ENCODE measurements at places on chromosomes 1 and 21. TPM values are rescaled to one million over a fixed set of nuclear protein-coding genes. Genes with fewer than 3 reads are reported as not detected.

- DNase-seq: no peak
- no peak overlapping the region for H3K4me3 ChIP-seq
- no peaks in the 10 kb centered on the region for H3K27me3 ChIP-seq
- H3K4me1 ChIP-seq: no peaks in the 10 kb centered on the region
Measured at GRCh38 chr1:29050166-29050565, 73.5 kb downstream of the TMEM200B start.

Gene PKN2
- total RNA-seq: 38.1 TPM

- H3K36me3 ChIP-seq: no peaks in the 10 kb centered on the region
- H3K27ac ChIP-seq: no peak overlapping the region
- H3K4me1 ChIP-seq: peaks cover 3% of the 10 kb centered on the region
- H3K27me3 ChIP-seq: no peaks in the 10 kb centered on the region
Measured at GRCh38 chr1:244322181-244322580, 129.5 kb downstream of the ADSS2 start.

GRCh38 chr1:14136881-14137280 is 436.9 kb downstream of the PRDM2 start:
- H3K27ac ChIP-seq: no peak overlapping the region
- no peaks in the 10 kb centered on the region for H3K27me3 ChIP-seq
- no peaks in the 10 kb centered on the region for H3K36me3 ChIP-seq
- H3K4me3 ChIP-seq: no peak overlapping the region
- no peaks in the 10 kb centered on the region for H3K4me1 ChIP-seq

Gene CELA3B
- 1.0 TPM for total RNA-seq

- H3K4me3 ChIP-seq: no peak overlapping the region
- H3K4me1 ChIP-seq: no peaks in the 10 kb centered on the region
- H3K36me3 ChIP-seq: no peaks in the 10 kb centered on the region
Measured at GRCh38 chr1:94698759-94699502, 121.2 kb upstream of the SLC44A3 start.

DNA sequence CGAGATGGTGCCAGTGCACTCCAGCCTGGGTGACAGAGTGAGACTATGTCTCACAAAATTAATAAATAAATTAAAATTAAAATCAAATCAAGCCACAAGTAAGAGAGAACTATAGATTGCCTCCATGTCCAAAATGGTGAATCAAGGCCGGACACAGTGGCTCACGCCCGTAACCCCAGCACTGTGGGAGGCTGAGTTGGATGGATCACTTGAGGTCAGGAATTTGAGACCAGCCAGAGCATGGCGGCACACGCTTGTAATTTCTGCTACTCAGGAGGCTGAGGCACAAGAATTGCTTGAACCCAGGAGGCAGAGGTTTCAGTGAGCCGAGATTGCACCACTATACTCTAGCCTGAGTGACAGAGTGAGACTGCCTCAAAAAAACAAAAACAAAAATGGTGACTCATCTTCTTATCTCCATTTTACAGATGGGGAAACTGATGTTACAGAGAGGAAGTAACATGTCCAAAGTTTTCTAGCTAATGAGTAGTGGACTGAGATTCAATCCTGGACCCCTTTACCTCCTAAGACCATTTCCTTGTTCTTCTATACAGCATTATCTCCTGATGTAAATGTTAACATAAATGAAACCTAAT is 99.0 kb upstream of the HNRNPU start:
- no peak overlapping the region for H3K4me3 ChIP-seq
- no peaks in the 10 kb centered on the region for H3K36me3 ChIP-seq
- DNase-seq: no peak
- no peaks in the 10 kb centered on the region for H3K27me3 ChIP-seq
- H3K4me1 ChIP-seq: peaks cover 2% of the 10 kb centered on the region
- peak overlapping the region; percentile 76 for H3K27ac ChIP-seq

DNA sequence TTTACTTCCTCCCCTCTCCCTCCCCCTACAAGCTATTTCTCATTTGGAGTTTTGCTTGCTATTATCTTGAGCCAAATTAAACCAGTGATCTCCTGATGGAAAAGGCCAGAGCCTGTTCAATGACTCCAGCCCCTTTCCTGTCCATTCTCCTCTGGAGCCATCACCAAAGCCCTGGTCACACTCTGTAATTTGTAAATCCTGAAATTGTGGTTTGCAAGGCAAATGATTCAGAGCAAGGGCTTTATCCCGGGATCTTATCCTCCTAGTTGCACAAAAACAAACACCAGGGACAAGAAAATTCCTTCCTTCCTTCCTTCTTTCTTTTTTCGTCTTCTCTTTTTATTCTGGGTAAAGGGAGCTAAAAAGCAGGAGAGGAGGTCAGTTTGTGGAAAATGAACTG is 366.1 kb upstream of the ST6GALNAC5 start:
- H3K4me1 ChIP-seq: no peaks in the 10 kb centered on the region
- no peak for DNase-seq
- no peaks in the 10 kb centered on the region for H3K27me3 ChIP-seq

DNA sequence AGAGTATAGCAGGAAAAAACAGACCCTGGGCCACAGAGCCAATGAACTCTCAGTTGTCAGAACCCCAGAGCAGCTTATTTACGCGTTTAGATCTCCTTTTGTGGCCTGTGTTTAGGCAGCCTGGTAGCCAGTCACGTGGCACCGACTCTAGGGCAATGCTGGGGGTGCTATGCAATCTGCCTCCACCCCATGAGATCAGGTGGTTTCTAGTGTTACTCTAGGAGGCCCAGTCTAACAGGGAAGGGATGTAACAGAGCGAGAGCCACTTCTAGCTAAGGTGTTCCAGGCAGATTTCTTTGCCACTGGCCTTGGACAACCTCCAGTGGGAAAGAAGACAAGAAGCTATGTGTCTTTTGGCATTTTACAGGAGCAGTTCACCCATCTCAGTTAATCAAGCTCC is 12.0 kb upstream of the A3GALT2 start:
- no peaks in the 10 kb centered on the region for H3K36me3 ChIP-seq
- H3K4me3 ChIP-seq: no peak overlapping the region
- no peak for DNase-seq

DNA sequence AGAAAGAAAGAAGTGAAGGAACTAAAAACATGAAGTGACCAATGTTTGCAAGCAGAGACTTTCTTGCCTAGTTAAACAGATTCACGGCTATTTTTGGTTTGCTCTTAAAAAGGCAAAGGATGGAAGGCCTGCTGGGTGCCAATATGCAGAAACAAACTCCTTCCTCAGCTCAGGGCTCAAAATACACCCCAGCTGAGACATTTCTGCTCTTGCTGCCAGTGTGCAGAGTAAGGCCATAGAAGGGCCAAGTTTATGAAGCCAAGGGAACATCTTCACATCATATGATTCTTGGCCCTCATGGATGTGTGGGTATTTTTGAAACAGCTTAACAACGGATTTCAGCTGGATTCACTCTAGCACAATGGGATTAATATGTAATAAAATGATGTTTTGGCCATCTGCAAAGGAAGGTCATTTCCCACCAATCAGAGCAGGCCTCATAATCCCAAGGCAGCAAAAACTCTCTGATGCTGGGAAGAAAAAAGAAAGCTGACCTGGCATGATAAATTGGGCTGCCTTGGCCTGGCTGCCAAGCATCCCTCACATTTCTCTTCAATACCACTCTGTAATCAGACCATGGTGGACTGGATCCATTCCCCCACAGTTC is 70.7 kb downstream of the CAPZB start:
- peaks cover 3% of the 10 kb centered on the region for H3K4me1 ChIP-seq
- H3K4me3 ChIP-seq: no peak overlapping the region
- peak; percentile 61 for DNase-seq

Gene PRELP
- total RNA-seq: 217 TPM

DNA sequence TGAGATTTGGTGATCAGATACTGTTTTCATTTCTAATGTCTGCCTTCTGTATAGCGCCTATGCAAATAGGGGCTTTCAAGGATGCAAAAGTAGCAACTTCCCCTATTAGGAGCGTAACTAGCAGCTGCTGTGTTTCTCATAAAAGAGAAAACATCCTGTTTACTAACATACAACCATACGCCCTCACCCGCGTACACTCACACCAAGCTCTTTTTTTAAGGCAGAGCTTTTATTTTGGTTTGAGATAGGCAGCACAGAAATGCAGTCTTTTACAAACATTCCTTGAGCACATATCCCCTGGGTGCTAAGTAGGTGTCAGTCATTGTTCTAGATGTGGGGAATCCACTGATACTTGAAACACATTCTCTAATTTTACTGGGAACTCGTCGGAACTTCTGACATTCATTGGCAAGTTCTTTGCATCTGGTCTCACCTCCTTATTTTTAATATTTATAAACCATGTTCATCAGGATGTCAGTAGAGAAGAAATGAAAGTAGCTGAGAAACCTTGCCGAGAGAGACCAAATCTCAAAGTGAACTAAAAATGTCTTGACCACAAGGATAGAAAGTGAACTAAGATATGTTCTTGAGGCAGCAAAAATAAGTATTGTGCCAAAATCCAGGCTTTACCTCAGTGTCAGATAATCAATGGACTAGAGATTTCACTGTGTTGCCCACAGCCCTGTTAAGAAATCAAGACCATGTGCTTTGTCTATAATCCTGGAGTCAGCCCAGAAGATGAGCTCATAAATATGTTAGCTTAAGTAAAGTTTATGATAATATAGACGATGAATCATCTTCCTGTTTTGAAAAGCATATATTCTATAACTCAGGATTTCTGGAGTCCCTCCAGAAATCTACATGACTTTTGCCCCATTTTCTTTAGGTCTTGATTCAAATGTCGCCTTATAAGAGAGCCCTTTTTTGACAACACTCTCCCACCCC is 350.9 kb downstream of the ST6GALNAC3 start:
- peak overlapping the region; percentile 58 for H3K4me3 ChIP-seq
- H3K27ac ChIP-seq: peak overlapping the region; percentile 37
- DNase-seq: no peak
- peaks cover 13% of the 10 kb centered on the region for H3K4me1 ChIP-seq
- H3K27me3 ChIP-seq: no peaks in the 10 kb centered on the region
- H3K36me3 ChIP-seq: no peaks in the 10 kb centered on the region

DNA sequence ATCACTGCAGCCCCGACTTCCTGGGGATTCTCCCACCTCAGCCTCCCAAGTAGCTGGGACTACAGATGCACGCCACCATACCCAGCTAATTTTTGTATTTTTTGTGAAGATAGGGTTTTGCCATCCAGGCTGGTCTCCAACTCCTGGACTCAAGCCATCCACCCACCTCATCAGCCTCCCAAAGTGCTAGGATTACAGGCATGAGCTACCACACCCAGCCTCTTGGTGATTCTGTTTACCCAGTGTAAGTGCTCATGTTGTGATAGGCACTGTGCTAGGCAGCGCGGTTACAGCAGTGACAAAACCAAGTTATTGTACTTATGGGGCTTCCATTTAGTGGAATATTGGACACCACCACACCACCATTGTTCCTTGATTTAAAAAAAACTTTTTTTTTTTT is 9.7 kb upstream of the STX12 start:
- no peaks in the 10 kb centered on the region for H3K4me1 ChIP-seq
- H3K36me3 ChIP-seq: no peaks in the 10 kb centered on the region

GRCh38 chr1:228887960-228888359 is 152.7 kb downstream of the RHOU start:
- no peak for DNase-seq
- H3K4me1 ChIP-seq: no peaks in the 10 kb centered on the region
- no peaks in the 10 kb centered on the region for H3K36me3 ChIP-seq
- no peaks in the 10 kb centered on the region for H3K27me3 ChIP-seq

Gene RGS2
- total RNA-seq: 99.1 TPM

GRCh38 chr21:28177124-28177523 is 815.6 kb downstream of the LTN1 start:
- H3K27ac ChIP-seq: no peak overlapping the region
- H3K4me1 ChIP-seq: no peaks in the 10 kb centered on the region
- no peak for DNase-seq
- no peak overlapping the region for H3K4me3 ChIP-seq
- no peaks in the 10 kb centered on the region for H3K36me3 ChIP-seq
- no peaks in the 10 kb centered on the region for H3K27me3 ChIP-seq

Gene NR1I3
- not detected for total RNA-seq

DNA sequence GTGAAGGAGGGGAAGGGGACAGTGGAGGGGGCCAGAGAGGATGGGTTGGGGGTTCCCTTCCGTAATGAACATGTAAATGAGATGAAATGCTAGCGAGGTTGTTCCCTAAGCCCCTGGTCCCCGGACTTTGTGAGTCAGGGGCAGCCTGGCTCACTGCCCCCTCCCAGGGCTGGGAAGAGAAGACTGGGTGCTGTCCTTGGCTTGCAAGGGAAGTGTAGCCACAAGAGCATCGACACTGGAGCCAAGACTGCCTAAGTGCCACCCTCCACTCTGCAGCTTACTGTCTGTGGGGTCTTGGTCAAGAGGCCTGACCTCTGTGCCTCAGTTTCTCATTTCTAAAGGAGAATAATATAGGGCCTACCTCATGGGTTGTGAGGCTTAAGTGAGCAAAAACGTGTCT is 483 bp downstream of the PEAR1 start:
- DNase-seq: no peak
- H3K27me3 ChIP-seq: no peaks in the 10 kb centered on the region
- H3K36me3 ChIP-seq: no peaks in the 10 kb centered on the region
- H3K4me1 ChIP-seq: no peaks in the 10 kb centered on the region
- peak overlapping the region; percentile 24 for H3K4me3 ChIP-seq

- DNase-seq: no peak
- H3K4me3 ChIP-seq: no peak overlapping the region
- H3K27ac ChIP-seq: no peak overlapping the region
- no peaks in the 10 kb centered on the region for H3K4me1 ChIP-seq
Measured at GRCh38 chr1:223231011-223231572, 88.0 kb upstream of the TLR5 start.

GRCh38 chr1:236741753-236742152 is 53.3 kb upstream of the MTR start:
- no peak overlapping the region for H3K4me3 ChIP-seq
- peaks cover 10% of the 10 kb centered on the region for H3K36me3 ChIP-seq
- no peak for DNase-seq
- no peaks in the 10 kb centered on the region for H3K4me1 ChIP-seq
- no peaks in the 10 kb centered on the region for H3K27me3 ChIP-seq
- H3K27ac ChIP-seq: no peak overlapping the region

Gene STUM
- total RNA-seq: 3.0 TPM

DNA sequence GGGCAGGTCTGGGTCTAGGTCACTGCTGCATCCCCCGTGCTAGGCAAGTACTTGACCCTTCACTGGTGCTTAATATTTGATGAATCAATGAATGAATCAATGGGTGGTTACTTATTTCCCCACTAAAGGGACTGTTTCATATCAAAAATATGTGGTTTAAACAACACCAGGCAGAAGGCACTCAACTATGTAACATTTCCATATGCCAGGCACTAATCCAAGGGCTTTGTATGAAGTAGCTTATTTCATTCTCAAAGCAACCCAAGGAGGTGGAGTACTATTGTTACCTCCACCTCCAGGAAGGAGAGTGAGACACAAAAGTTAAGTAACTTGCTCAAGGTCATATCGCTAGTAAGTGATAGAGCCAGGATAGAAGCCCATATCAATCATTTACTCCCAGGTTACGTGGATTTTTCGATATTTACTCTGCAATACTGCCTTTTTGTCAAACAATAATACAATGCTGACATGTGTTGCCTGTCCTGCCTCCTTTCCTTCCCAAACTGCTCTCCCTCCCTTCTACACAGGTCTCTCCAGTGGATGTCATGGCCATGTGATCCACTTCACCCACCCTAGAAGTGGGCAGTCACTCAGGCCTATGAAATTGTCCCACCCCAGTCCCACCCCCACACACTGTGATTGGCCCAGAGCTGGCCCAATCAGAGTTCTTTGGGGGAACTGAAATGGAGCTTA is 142.8 kb downstream of the ETS2 start:
- no peaks in the 10 kb centered on the region for H3K4me1 ChIP-seq
- no peak for DNase-seq
- H3K27ac ChIP-seq: no peak overlapping the region

All from aorta (tissue), 5 donors.